Metanephros (tissue), 2 donors: ENCODE measurements at places on chromosomes 6 and 20. TPM values are rescaled to one million over a fixed set of nuclear protein-coding genes. Genes with fewer than 3 reads are reported as not detected.

Gene IL17A
- total RNA-seq: not detected

Gene DEFB124
- not detected for total RNA-seq

Gene GUCA1A
- not detected for total RNA-seq

Gene CLPSL2
- not detected for total RNA-seq

Gene FRMD1
- 6.9 TPM for total RNA-seq

Gene DLL1
- total RNA-seq: 16.8 TPM

Gene DPPA5
- not detected for total RNA-seq

Gene BNIP5
- 0.58 TPM for total RNA-seq

Gene FAM209B
- not detected for total RNA-seq
